Esophagus muscularis mucosa (tissue), 4 donors: ENCODE measurements at places on chromosomes 16 and 17. TPM values are rescaled to one million over a fixed set of nuclear protein-coding genes. Genes with fewer than 3 reads are reported as not detected.

- no peak for DNase-seq
Observed at GRCh38 chr17:9370467-9370866, 205.2 kb downstream of the STX8 start.

DNA sequence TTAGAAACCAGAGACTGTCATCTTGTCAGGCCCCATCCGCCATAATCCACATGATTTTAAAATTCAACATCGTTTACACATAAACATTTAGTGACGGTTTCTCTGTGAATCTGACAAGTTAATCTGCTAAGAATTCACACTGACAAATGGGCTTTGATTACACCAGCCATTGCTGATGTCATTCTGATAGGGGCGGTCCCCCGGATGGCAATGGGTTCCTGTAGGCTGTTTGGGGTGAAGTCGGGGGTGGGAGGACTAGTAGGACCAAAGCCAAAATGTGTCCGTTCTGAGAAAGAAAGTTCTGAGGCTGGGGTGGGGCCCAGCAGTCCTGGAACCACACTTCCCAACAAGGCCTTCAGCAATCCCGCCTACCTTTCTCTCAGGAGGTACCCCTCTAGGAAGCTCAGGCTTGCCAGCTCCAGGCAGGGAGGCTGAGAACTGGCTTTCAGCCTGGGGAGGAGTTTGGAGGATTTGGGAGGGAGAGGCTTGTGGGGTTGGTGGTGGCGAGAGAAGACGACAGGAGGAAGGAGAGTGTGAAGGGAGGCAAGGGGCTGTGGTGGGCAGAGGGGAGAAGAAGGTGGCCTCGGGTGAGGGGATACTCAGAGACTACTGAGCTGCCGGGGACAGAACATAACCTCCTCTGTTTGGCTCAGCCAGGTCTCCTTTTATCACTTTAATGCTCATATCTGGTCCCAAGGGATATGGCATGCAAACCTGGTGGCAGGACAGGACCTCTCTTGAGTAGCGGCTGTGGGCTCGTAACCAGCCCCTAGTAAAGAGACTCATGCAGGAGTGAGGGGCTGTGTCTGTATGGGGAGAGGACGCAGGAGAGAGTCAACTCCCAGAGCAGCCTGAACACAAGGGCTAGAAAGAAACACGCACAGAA, 8.6 kb downstream of the HIC1 start:
- peak; percentile 92 for DNase-seq

DNA sequence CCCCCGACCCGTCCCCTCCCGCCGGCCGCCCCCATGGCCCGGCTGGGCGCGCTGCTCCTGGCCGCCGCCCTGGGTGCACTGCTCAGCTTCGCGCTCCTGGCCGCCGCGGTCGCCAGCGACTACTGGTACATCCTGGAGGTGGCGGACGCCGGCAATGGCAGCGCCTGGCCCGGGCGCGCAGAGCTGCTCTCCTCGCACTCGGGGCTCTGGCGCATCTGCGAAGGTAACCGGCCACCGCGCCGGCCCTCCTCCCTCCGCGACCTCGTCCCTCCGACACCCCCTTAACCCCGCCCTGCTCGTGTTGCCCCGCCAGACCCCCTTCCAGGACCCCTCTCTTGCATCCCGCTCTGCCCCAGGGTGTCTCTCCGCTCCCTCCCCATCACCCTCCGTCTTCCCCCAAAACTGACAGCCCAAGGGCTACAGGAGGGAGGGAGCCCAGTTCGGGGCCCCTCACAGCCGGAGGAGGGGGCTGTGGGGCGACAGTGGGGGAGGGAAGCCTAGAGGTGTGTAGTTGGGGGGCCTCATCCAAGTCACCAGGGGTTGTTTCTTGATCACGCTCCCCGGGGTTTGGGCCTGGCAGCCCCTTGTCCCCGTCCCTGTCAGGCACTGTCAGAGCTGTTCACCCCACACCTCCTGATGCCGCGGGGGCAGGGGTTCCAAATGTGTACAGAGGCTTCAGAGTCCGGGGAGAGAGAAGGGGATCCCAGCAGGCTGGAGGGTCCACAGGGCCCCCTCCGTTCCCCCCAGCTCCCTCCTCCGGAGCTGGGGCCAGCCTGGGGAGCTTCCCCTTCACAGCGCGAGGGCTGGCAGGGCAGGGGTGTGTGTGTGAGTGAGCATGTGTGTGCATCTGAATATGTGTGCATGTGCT, 794 bp downstream of the TMEM235 start:
- no peak for DNase-seq

Gene RAD51D
- total RNA-seq = 10.0 TPM

Gene TNFRSF17
- total RNA-seq = not detected

GRCh38 chr17:71548540-71549190, 572.2 kb upstream of the SOX9 start:
- no peak for DNase-seq

- no peak for DNase-seq
Observed at GRCh38 chr16:87784812-87785211, 19.0 kb upstream of the KLHDC4 start.

- DNase-seq = no peak
Observed at GRCh38 chr17:9330611-9331271, 244.9 kb downstream of the STX8 start.

Gene GH1
- not detected for total RNA-seq

Gene OSGIN1
- 17.6 TPM for total RNA-seq

DNA sequence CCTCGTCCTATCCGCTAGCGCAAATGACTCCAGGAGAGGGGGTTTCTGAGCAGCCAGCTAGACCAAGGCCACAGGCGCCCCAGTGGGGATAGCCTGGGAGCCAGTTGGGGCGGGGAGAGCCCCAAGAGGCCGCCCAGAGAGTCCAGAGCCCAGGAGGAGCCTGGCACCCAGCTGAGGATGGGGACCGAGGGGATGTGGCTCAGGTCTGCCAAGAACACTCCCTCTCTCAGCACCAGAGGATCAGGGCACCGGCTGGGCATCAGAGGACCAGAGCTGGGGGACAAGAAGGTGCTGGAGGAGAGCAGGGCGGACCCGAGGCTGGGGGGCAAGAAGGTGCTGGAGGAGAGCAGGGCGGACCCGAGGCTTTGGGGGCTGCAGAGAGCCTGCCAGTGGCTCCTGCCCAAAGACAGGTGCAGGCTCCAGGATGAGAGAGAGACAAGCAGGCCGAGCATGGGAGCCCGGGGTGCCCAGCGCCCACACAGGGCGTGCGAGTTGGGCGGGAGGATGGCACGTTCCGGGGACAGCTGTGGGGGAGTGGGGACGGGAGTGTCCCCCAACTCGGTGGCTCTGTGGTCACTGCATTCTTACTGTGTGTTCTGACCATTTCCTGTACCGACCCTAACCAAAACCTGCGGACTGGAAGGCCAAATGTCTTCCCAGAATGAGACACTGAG, 39.4 kb downstream of the TIMM22 start:
- no peak for DNase-seq

- DNase-seq = no peak
Observed at GRCh38 chr17:19244357-19244756, 7.2 kb downstream of the EPN2 start.

- DNase-seq = no peak
Observed at GRCh38 chr17:13352747-13353415, 248.8 kb downstream of the HS3ST3A1 start.
